DMS79 (cell line): ENCODE measurements at places on chromosomes 1 and 21.
A peak's percentile ranks its signal among the peaks of the same experiment; 100 is the strongest.

GRCh38 chr1:227889047-227889862 lies 58.5 kb downstream of the WNT9A start:
- DNase-seq: no peak

DNA sequence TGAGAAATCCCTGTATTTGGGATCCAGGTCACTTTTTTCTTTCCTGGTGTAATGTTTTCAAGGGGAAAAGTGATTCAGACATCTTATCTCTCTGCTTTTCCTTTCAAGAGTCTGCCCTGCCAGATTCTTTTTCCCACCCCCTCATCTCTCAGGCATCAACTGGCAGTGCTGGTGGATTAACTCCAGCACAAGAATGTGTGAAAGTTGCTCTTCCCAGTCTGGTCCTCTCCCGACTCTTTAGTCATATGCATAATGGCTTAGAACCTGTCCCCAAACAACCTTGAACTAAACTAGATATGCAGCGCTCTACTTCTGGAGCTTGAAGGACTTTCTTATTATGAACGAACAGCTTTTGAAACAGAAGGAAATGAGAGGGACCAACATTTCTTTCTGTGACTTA lies 88.5 kb downstream of the SLC44A5 start:
- DNase-seq: no peak

DNA sequence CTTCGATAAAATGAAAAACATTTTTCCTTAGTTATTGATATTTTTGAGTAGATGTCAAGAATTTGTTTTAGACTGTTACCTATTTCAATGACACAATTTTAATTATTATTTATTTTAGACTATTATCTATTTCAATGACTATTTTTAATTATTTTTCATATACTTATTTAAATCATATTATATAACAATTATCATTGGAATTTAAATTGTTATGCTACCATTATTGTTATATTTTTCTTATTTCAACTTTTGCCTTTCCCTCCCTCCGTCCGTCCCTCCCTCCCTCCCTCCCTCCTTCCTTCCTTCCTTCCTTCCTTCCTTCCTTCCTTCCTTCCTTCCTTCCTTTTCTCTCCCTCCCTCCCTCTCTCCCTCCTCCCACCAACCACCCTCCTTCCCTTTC lies 229.3 kb downstream of the GRIK1 start:
- no peak for DNase-seq

DNA sequence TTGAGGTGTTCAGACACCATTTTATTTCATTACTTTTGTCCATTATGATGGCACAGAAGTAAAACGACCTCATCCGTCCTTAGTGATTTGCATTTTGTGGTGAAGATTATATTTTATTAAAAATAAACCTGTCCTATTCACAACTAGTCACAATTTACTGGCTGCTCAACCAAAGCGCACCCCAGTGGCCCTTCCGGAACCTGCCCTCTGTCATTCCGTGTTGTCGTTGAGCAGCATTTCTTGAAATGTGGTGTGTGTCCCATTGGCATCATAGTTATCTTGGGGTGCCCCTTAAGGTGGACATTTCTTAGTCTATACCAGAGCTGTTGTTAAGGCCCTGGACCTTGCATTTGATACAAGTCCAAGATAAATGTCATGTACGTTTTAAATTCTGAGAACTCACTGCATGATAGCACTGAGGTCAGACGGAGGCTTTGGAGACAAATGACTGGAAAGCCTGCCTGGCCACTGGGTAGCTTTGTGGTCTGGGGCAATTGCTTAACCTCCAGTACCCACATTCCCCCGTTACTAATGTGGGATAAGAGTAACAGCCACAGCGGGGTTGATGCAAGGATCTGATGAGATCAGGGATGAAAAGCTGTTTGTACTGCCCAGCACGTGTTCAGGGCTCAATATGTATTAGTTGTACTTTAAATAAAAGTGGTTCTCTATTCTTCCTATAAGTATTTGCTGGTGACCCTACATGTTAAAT lies 36.2 kb downstream of the BACH1 start:
- DNase-seq: no peak

DNA sequence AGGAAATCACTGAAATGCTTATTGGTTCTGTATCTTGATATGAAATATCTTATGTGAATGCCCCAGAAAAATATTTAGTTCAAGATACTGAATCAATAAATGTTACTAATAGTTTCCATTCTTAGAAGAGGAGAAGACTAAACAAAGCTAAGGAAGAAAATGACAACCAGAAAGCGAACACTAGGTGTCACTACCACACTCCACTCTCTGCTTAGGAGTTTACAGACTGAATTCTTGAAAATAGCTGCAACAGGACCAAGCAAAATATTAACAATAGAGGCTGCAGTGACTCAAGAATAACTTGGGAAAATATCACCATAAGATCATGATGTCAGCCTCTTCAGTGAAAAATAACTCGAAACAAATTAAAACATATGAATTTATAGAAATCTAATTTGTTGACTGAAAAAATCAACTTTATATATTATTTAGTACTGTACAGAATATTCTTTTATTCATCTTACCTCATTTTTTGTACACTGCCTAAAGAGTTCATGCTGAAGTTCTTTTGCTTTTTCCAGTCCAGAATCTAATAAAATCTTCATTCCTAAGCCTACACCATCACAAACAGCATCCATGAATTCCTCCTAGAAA lies 61.6 kb downstream of the KIF14 start:
- DNase-seq: no peak

DNA sequence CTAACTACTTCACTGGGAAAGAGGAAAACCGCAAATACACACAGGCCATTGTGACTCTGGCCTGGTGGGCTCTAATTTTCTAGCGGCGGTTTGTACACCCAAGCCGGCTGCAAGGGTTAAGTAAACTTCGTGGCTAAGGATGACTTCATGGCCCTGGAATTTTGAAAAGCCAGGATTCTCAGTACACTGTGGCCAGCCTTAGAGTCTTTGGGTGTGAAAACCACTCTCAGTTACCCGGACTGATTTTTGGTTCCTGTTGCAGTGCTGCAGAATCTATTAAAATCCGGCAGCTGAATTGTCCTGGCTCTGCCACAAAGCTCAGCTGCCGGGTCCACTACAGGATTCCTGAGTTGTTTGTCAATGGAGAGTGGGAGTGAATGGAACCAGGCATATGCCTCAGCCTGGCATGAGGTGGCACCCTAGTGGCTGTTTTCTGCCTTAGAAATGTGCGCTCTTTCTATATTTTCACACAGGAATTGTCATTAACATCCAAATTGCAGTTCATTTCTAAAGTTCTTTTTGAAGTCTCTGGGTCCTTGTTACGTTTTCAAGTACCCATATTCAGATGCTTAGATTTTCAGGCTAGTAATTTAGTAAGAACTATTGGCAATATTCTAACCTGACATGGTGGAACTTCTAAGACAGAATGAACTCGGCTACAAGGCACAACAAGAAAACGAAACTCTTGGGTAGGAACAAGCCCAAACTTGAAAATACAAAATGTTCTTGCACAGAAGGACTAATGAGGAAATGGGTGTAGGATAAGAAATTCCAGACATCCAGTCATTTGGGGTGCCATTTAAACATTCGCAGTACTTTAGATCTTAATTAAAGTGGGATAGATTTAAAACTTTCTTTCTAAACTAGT lies 255.9 kb downstream of the NFIA start:
- peak; percentile 68 for DNase-seq

GRCh38 chr1:54809496-54810074 lies 8.5 kb upstream of the TTC22 start:
- DNase-seq: no peak

DNA sequence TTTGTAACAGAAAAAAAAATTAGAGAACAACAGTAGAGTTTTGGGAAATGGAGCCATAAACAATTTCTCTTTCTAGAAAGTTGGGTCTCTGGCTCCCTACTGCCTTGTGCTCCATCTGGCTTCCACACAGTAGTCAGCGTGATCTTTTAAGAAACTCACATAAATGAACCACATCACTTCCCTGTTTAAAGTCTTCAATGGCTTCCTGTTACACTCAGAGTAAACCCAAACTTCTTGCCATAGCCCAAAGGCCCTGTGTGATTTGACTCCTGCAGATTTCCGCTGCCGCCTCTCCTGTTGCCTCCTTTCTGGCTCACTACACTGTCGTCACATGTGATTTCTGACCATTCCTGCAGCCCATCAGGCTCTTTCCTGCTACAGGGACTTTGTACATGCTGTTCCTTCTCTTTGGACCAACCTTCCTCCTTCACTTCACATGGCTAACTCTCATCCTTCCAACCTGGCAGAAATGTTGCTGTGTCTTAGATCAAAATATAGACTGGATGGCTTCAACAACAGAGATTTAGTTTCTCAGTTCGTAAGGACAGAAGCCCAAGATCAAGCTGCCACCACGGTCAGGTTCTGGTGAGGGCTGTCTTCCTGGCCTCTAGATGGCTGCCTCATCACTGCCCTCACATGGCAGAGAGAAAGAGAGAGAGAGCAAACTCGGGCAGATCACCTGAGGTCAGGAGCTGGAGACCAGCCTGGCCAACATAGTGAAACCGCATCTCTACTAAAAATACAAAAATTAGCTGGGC lies 34.0 kb downstream of the OPRD1 start:
- no peak for DNase-seq

DNA sequence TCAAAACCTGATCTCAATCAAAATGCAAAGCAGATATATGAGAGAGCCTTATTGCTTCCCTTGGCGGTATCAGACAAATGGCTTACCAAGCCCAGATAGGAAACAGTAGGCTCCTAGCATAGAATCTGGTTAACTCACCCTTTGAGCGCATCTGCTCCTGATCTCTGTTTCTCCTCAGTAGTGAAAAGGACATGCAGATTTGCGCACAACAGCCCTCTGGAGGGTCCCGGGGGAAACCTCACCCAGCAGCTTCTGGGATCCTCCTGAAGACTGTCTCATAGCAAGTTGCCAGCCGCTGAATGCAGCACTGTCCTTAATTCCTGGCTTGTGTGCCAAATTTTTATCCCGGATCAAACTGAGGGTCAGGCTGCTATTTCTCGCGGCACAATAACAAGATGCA lies 192.2 kb downstream of the FASLG start:
- DNase-seq: no peak

GRCh38 chr1:183622884-183623785 lies 12.4 kb downstream of the ARPC5 start:
- DNase-seq: peak; percentile 15

DNA sequence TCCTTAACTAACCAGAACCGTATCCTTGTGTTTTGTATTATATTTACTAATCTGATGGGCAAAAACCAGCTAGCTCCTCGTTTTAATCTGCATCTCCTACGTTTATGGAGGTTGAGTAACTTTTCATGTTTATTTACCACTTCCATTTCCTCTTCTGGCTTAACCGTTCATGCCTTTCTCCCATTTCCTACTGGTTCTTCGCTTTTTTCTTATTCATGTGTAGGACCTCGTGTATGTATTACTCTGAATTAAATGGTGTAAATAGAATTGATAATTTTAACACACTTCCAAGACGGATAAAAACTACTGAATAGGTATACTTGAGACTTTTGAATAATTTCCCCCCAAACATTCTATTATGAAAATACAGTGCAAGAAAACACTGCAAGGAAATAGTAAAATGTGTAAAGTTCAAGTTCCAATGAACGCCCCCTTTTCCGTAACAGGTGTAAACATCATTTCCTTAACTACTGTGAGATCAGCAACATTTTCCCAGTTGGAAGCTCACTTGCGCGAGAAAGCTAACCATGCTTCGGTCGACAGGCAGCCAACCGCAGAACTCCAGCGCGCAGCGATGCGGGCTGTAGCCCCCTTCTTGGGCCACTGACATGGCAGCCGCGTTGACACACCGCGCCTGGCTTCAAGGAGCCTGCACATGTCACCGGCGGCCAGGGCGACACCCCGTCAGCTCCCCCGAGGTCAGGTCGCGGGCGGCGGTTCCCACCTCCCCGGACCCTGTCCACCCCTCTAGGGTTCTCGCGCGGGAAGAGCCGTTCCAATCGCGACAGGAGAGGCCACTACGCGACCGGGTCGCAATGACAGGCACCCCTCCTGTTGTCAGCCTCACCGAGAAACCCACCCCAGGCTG lies 816 bp downstream of the EDEM3 start:
- DNase-seq: no peak

DNA sequence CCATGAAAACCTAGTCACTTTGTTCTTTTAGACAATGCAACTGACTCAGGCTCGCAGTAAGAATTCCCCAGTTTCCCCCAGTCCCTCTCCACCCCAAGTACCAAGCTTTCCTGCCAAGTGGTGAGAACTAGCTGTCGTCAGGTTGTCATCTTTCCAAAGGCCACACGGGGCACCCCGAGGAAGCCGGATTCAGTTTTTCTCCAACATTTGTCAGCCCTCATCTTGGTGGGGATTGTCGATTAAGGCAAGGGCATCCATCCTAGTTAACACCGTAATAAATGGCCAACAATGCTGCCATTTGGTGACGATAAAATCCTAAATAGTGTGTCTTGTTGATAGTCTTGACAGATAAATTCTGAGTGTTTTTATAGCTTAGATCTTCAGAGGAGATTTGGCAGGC lies 55.9 kb upstream of the PROX1 start:
- no peak for DNase-seq

GRCh38 chr1:224106568-224107281 lies 7.2 kb upstream of the FBXO28 start:
- no peak for DNase-seq

- DNase-seq: no peak
Observed at GRCh38 chr1:158329733-158330132, 1.6 kb downstream of the CD1B start.

DNA sequence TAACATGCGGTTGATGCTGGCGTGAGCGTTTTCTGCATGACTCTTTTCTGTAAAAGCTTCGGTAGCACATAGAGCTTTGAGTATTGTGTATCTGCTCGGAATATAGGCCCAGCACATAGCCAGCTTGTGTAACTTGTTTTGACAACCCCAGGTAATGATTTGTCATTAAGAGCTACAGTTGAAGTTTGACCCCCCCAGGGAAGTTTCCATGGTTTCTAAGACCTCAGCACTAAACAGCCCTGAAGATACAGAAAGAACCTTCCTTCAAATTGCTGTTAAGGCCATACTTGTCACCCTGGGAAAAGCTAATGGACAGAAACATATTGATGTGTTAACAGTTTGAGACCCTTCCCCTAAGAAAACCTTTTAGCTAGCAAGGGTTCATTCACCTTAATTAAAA lies 380.7 kb downstream of the PRDM2 start:
- DNase-seq: no peak

GRCh38 chr1:232421143-232421796 lies 208.7 kb downstream of the SIPA1L2 start:
- DNase-seq: peak; percentile 88

DNA sequence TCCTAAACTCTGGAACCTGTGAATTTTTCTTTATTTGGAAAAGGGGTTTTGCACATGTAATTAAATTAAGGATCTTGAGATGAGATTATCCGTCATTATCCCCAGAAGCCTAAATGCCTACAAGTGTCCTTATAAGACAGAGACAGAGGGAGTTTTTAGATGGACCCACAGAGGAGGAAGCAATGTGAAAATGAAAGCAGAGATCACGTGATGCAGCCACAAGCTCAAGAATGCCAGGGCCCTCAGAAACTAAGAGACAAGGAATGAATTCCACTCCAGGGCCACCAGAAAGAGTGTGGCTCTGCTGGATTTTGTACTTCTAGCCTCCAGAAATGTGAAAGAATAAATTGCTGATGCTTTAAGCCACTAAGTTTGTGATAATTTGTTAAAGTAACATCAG lies 183.6 kb upstream of the UBE2U start:
- DNase-seq: no peak
